ENCODE measurements at places on chromosomes 16 and 17.
A peak's percentile ranks its signal among the peaks of the same experiment; 100 is the strongest.

GRCh38 chr17:74917430-74917829 lies 5.6 kb downstream of the USH1G start:
- DNase-seq: no peak

DNA sequence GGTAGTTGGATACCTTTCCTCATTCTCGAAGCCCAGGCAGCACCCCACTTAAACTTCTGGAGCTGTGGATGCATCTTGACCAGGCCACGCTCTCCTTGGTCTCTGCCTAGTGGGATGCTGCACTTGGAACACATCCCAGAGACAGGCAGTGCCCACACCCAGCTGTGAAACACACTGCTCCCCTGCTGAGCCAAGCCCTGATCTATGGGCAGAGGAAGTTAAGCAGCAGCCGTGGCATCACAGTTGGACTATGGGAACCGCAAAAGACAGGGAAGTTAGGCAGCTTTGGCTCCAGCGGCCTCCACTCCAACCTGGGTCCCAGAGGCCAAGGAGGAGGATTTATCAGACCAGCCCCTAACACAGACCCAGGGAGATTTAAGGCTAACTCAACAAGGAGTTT lies 284.8 kb upstream of the CCL2 start:
- no peak for DNase-seq

DNA sequence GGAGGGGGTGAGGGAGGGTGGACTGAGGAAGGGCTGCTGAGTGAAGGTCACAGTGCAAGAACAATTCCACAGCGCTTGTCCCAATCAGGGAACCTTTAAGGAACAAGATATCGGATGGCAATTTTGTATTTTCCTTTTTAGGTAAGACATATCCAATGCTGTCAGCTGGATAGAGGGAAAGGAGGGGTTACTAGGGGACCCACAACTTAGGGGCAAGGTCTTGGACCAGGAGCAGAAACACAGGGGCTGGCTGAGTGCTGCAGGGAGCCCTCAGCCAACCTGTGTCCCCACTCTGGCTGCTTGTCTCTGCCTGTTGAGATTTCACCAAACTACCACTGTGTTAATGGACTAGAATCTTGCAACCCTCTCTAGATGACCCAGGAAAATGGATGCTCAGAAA lies 47.6 kb downstream of the AKAP1 start:
- DNase-seq: no peak

- no peak for DNase-seq
Measured at GRCh38 chr17:78475211-78475610, 96.8 kb downstream of the PGS1 start.

DNA sequence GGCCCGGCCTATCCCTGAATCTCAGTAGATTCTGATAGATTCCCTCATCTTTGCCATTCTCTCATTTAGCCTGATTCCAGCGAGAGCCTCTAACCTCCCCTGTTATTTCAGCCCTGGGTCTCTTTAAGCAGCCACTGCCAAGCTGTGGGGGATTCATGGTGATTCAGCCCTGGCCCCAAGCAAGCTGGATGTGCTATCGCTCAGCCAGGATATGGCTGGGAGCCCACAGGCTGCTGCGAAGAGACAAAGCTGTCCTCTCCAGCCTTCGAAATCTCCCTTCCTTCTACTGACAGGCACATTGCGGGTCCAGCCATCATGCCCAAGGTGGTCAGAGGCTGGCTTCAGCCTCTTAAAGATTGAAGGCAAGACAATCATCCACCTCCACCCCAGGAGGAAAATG lies 394.1 kb downstream of the SOX9 start:
- peak; percentile 91 for DNase-seq

All from cardiac muscle cell (in vitro differentiated cells and primary cell).